Nephron progenitor cell (in vitro differentiated cells): ENCODE measurements at places on chromosomes 5 and 9.
A peak's percentile ranks its signal among the peaks of the same experiment; 100 is the strongest.

- H3K36me3 ChIP-seq, result no peaks in the 10 kb centered on the region
- peaks cover 43% of the 10 kb centered on the region for H3K4me1 ChIP-seq
- H3K27ac ChIP-seq, result peak overlapping the region; percentile 52
- H3K4me3 ChIP-seq, result no peak overlapping the region
- no peak for DNase-seq
Observed at GRCh38 chr5:88815050-88815789, 67.8 kb downstream of the MEF2C start.

DNA sequence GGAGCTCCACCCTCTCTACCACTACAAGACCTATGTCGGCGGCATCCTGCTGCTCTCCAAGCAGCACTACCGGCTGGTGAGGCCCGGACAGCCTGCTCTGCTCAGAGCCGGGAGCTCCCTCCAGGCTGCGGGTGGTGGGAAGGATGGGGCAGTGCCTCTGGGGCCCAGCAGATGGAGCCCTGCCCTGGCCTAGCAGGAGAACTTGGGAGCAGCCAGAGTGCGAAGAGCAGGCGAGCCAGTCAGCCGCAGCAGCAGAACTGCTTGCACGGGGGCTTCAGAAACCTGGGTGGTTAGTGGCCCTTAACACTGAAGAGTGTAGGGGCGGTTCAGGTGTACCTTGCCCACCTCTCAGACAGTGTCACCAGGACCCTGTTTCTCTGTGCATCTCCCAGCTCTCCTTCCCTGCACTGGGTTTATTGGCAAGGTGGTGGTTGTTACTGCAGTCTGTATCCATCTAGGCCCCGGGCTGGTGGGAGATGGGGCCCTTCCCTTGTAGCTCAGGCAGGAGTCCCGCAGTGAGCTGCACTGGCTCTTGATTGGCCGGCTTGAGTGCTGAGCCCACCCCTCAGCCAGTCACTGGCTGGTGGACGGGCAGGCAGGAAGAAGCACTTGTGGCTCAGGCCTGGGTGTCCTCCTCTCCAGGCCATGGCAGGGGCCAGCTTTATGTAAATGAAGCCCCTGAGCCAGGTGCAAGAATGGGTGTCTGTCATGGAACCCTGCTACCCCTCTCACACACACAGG is 7.7 kb downstream of the B4GALT7 start:
- H3K4me3 ChIP-seq, result no peak overlapping the region
- H3K4me1 ChIP-seq, result peaks cover 17% of the 10 kb centered on the region
- peak overlapping the region; percentile 48 for H3K27ac ChIP-seq
- peaks cover 3% of the 10 kb centered on the region for H3K27me3 ChIP-seq
- DNase-seq, result peak; percentile 87

DNA sequence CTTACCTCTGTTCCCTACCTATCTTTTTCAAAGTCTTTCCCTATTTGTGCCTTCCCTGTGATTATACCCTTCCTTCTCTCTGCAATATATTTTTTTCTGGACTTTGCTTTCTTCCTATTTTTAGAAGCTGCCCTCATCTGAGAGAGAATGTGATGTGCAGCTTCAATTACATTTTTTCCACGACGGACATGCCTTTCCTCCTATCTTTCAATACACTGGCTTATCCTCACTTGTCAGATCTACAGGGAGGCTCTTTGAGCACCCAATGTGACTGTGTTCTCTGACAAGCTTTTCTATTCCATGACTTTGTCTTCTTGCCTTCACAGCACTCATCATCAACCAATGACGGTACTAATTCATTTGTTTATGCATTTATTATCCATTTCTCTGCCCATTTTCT is 227.9 kb upstream of the CLINT1 start:
- H3K27ac ChIP-seq, result no peak overlapping the region
- no peak for DNase-seq
- peaks cover 6% of the 10 kb centered on the region for H3K27me3 ChIP-seq
- no peaks in the 10 kb centered on the region for H3K36me3 ChIP-seq
- H3K4me1 ChIP-seq, result no peaks in the 10 kb centered on the region

GRCh38 chr5:16492398-16493140 is 27.0 kb upstream of the ZNF622 start:
- H3K27ac ChIP-seq, result no peak overlapping the region
- no peak for DNase-seq
- no peak overlapping the region for H3K4me3 ChIP-seq
- H3K36me3 ChIP-seq, result peaks cover 10% of the 10 kb centered on the region
- no peaks in the 10 kb centered on the region for H3K4me1 ChIP-seq
- H3K27me3 ChIP-seq, result peaks cover 3% of the 10 kb centered on the region

DNA sequence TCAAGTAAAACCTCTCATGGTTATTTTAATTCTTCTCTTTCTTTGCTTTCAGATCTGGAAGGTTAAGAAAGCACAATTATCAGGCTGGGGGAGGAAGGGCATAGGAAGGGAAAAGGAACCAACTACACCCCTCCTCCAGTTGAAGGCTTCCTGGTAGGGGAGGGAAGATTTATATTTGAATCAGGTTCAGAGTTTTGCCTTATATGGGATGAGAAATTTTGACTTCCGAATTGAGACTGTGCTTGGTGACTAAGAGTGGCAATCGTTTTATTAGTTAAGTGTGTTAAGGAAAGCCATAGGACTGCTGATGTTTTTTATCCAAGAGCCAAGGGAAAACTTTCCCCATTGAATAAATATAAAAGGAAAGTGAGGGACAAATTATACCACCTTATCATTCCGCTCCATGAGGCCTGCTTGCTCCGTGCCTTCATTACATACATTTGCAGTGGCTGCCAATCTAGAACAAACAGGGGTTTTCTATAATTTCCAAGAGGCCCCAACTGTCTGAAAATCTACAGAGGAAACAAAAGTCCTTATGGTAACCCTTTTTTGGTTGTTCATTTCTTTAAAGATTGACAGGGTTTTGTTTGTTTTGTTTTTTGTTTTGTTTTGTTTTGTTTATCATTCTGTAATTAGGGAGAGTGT is 115.7 kb upstream of the EPB41L4A start:
- peaks cover 6% of the 10 kb centered on the region for H3K4me1 ChIP-seq
- H3K36me3 ChIP-seq, result no peaks in the 10 kb centered on the region
- H3K4me3 ChIP-seq, result no peak overlapping the region
- no peak overlapping the region for H3K27ac ChIP-seq

GRCh38 chr5:133468596-133468995 is 143.7 kb downstream of the FSTL4 start:
- H3K27me3 ChIP-seq, result peaks cover 31% of the 10 kb centered on the region
- H3K36me3 ChIP-seq, result no peaks in the 10 kb centered on the region
- no peak overlapping the region for H3K27ac ChIP-seq
- no peak for DNase-seq
